ENCODE measurements at places on chromosomes 4 and X. TPM values are rescaled to one million over a fixed set of nuclear protein-coding genes. Genes with fewer than 3 reads are reported as not detected.

DNA sequence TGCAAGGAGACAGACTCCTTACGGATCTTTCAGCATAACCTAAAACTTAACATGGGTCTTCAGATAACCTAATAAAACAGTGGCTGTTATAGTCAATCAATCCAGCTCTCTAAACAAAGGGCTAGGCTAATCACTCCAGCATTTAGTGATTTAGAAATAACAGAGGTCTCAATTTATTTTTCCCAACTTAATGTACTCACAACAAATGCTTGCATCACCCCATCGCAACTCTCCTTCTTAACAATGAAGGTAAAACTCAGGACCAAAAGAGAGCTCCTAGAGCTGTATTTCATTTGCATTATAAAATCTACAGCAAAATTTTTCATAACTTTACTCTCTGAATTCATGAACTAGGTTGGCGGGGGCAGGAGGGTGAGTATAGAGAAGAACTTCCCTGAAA, 1.1 kb downstream of the LIN54 start:
- no peak for DNase-seq
- peaks cover 46% of the 10 kb centered on the region for H3K4me1 ChIP-seq
- H3K4me3 ChIP-seq = peak overlapping the region; percentile 92
- H3K36me3 ChIP-seq = no peaks in the 10 kb centered on the region
- no peaks in the 10 kb centered on the region for H3K27me3 ChIP-seq
- H3K27ac ChIP-seq = no peak overlapping the region

GRCh38 chr4:98046665-98047064, 96.6 kb downstream of the STPG2 start:
- no peaks in the 10 kb centered on the region for H3K36me3 ChIP-seq
- H3K27ac ChIP-seq = no peak overlapping the region
- H3K4me3 ChIP-seq = no peak overlapping the region
- DNase-seq = no peak
- H3K4me1 ChIP-seq = no peaks in the 10 kb centered on the region

DNA sequence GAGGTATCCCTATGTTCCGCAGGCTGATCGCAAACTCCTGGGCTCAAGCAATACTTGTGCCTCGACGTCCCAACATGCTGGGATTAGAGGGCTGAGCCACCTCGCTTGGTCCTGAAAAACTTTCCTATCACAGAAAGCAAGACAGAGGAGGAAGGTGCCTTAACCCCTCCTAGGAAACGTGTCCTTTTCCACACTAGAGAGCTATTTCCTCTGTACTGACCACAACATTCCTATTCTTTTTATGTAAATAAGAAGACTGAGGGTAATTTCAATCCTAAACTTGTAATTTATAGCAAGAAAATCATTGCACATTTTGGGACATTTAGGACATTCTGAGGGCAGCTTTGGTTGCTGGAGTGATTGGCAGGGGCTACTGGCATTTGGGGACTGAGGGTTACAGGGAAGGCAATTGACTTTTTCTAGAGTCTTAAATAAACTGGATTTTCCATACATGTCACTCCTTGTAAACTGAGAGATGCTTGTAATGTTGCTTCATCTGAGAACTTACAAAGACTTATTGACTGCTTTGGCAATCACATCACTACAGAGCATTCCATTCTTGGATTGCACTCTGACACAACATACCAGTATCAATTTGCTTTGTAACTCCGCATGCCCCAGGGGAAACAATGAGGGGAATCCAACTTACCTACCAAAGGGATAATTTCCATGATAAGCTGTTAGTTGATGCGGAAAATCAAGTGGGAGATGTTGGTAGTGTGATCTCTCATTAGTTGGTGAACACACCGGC, 15.6 kb downstream of the XAGE3 start:
- no peak overlapping the region for H3K27ac ChIP-seq
- peaks cover 22% of the 10 kb centered on the region for H3K27me3 ChIP-seq
- DNase-seq = no peak
- no peaks in the 10 kb centered on the region for H3K4me1 ChIP-seq
- H3K36me3 ChIP-seq = peaks cover 2% of the 10 kb centered on the region
- H3K4me3 ChIP-seq = no peak overlapping the region

GRCh38 chrX:49171752-49172279, at the start of gene PLP2:
Gene PLP2, plus strand, starts transcription at chrX:49171898. Its CDS starts 103 bp downstream, at chrX:49172001.
- peaks cover 10% of the 10 kb centered on the region for H3K4me1 ChIP-seq
- peaks cover 58% of the 10 kb centered on the region for H3K27me3 ChIP-seq
- no peak for DNase-seq
- peaks cover 5% of the 10 kb centered on the region for H3K36me3 ChIP-seq

Gene KIAA1210
- not detected for total RNA-seq

Gene MAGEA2
- not detected for total RNA-seq

Data from neural crest cell (in vitro differentiated cells).